Central memory CD8-positive, alpha-beta T cell (primary cell): ENCODE measurements at places on chromosomes 2 and 18.
A peak's percentile ranks its signal among the peaks of the same experiment; 100 is the strongest.

GRCh38 chr2:1692342-1692741 lies 52.0 kb downstream of the PXDN start:
- DNase-seq = no peak

- DNase-seq = no peak
Observed at GRCh38 chr18:50614838-50615237, 55.0 kb downstream of the MAPK4 start.

- DNase-seq = no peak
Observed at GRCh38 chr18:13465124-13465446, 246.5 kb downstream of the LDLRAD4 start.

GRCh38 chr18:22559414-22560274 lies 141.9 kb upstream of the CTAGE1 start:
- peak; percentile 12 for DNase-seq

- no peak for DNase-seq
Observed at GRCh38 chr2:31434911-31435310, 20.4 kb upstream of the XDH start.

- DNase-seq = no peak
Observed at GRCh38 chr18:11163665-11164064, 14.3 kb upstream of the PIEZO2 start.
